ENCODE measurements at places on chromosomes 13 and 19.

DNA sequence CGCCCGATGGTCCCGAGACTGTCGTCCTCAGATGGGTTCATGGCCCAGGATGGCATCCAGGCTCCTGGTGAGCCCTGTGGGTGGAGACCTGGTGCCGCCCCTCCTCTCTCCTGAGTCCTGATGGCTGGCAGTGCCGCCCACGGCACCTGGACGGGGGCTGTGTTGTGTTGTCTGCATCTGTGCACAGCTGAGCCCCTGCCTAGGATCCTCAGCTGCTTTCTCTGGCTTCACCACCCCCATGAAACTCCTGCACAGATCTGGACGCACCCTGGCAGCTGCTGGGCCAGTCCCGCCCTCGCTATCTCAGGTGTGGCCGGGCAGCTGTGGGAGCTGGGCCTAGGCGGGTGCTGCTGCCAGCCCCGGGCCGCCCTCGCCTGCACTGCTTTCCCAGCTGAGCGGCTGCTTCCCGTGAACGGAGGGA, 27.7 kb downstream of the MCF2L start:
- no peak for DNase-seq

DNA sequence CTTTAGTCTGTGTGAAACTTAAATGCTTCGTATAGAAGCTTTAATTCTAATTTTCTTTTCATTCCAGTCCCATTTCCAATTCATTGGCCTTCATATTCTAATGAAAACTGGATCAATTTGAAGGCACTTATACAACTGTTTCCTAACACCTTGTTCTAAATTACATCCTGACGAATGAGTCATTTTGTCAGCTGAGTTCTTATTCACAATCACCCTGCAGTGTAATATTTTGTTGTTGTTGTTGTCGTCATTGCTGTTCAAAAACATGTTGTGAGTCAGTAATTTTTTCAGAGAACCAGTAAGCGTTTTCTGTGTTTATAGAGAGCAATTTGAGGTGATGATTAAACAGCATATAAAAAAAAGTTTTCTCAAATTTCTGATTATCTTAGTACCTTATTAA, 290.0 kb downstream of the PCDH9 start:
- no peak for DNase-seq

DNA sequence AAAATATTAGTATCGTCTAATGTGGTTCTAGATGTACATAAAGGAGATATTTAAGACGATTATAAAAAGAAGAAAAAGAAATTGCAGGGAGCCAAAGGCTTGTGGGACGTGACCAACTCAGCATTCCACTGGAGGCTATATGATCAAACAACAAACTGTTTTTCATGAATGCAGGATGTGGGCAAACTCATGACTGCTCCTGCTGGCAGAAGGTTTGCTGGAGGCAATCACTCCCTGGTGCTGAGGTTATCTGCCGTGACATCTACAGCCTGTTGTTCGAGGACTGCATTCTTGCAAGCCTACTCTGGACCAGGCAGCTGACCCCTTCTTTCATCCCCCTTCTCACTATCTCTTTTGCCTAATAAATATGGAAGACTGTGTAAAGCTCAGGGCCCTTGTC, 518.1 kb downstream of the UQCRFS1 start:
- no peak for DNase-seq

DNA sequence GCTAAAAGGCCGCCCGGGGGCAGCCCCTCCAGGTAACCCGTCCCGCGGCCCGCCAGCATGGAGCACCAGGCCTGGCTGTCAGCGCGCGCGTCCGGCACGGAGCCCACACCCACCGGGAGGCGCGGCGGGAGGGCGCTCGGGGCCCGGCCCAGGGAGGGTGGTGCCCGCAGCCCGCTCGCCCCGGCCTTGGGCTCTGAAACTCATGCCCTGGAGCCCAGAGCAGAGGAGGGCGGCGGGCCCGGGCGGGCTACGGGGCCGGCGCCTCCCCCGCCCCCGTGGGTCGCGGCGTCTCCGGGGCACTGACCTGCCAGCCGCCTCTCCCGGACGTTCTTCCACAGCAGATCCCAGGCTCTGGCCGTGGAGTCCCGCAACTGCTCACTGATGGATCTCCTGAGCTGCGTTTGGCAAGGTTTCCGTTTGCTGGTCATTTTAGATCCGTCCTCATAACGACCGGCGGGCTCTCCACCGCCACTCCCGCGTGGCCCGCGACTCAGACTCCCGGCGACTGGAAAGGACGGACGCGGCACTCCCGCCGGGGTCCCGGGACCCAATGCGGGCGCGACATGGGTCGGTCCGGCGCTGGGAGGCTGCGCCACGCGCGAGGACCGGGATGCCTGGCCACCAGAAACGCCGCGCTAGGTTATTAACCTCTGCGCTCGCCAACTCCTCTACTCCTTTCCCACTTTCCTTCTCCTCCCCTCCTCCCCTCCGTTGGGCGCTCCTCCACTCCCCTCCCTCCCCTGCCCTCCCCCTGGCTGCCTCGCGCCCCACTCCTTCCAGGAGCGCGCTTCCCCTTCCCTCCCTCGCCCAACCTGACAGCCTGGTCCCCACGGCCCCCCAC, 64.7 kb upstream of the STARD13 start:
- no peak for DNase-seq

DNA sequence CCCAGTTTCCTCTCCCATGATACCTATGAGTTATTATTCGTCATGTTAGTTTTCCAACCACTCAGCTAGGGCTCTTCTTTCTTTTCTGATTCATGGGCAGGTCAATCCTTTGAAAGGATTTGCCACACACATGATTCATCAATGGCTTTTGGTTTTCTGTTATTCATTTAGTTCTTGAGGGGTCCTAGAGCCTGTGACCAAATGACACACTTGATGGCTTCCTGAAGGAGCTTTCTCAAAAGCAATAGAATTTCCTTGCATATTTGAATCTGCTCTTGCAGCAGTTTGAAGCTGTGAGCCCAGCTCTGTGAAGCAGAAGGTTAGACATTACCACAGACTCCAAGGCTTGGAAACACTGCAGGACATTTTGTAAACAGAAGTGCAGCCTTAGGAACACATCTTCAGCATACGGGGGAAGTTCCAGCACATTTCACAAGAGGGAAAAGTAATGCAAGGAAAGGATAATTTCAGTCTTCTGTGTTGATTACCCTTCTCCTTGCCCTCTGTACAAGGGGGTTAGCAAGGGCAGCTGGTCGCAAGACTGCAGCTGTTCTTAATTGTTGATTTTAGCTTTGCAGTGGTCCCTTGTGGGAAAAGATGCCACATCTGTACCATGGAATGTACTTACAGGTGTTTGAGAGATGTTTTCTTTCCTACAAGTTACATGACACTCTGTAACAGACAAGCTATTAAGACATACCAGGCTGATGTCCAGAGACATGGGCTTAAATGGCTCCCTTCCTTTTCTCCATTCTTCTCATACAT, 338.6 kb downstream of the KCNRG start:
- no peak for DNase-seq

Data from stimulated activated CD8-positive, alpha-beta memory T cell treated with anti-CD3 and anti-CD28 coated beads, Interleukin-15, amount 100 ng/mL, for 4 hours (primary cell).